ENCODE measurements at places on chromosomes 16 and 17.
A peak's percentile ranks its signal among the peaks of the same experiment; 100 is the strongest.

GRCh38 chr16:86134802-86135461 lies 236.0 kb downstream of the IRF8 start:
- no peaks in the 10 kb centered on the region for H3K4me1 ChIP-seq
- H3K27me3 ChIP-seq, result no peaks in the 10 kb centered on the region

- H3K36me3 ChIP-seq, result no peaks in the 10 kb centered on the region
- no peak overlapping the region for H3K4me3 ChIP-seq
Measured at GRCh38 chr16:80778703-80779102, 25.7 kb downstream of the CDYL2 start.

- no peak overlapping the region for H3K27ac ChIP-seq
- H3K4me3 ChIP-seq, result no peak overlapping the region
- no peaks in the 10 kb centered on the region for H3K36me3 ChIP-seq
- H3K27me3 ChIP-seq, result no peaks in the 10 kb centered on the region
- no peaks in the 10 kb centered on the region for H3K4me1 ChIP-seq
Measured at GRCh38 chr17:4722678-4723240, 8.5 kb upstream of the MED11 start.

GRCh38 chr16:17340804-17341203 lies 130.0 kb downstream of the XYLT1 start:
- no peak for DNase-seq
- H3K4me1 ChIP-seq, result no peaks in the 10 kb centered on the region
- no peaks in the 10 kb centered on the region for H3K27me3 ChIP-seq
- no peaks in the 10 kb centered on the region for H3K36me3 ChIP-seq

GRCh38 chr17:43976963-43977837 lies 23.5 kb upstream of the PYY start:
- DNase-seq, result no peak
- no peak overlapping the region for H3K27ac ChIP-seq
- peaks cover under 1% of the 10 kb centered on the region for H3K27me3 ChIP-seq

- H3K4me3 ChIP-seq, result no peak overlapping the region
- no peak overlapping the region for H3K27ac ChIP-seq
- no peak for DNase-seq
- H3K36me3 ChIP-seq, result no peaks in the 10 kb centered on the region
- no peaks in the 10 kb centered on the region for H3K4me1 ChIP-seq
Measured at GRCh38 chr16:64098451-64098850, 1023.4 kb downstream of the CDH11 start.

GRCh38 chr17:17400070-17400469 lies 76.7 kb upstream of the MED9 start:
- no peak overlapping the region for H3K4me3 ChIP-seq
- no peaks in the 10 kb centered on the region for H3K36me3 ChIP-seq
- no peak for DNase-seq
- H3K27ac ChIP-seq, result peak overlapping the region; percentile 95
- H3K4me1 ChIP-seq, result peaks cover 8% of the 10 kb centered on the region
- H3K27me3 ChIP-seq, result no peaks in the 10 kb centered on the region
